ENCODE measurements at places on chromosomes 16 and 17. TPM values are rescaled to one million over a fixed set of nuclear protein-coding genes. Genes with fewer than 3 reads are reported as not detected.

Gene WWP2
- 26.8 TPM for total RNA-seq

Gene KRTAP9-2
- not detected for total RNA-seq

Gene SLC5A11
- total RNA-seq: not detected

Gene ANKFY1
- 64.6 TPM for total RNA-seq

Gene PROCA1
- total RNA-seq: under 0.01 TPM

Gene CDC27
- total RNA-seq: 86.2 TPM

Gene PAM16
- 54.7 TPM for total RNA-seq

Gene TNP2
- not detected for total RNA-seq

Gene MT1A
- total RNA-seq: not detected

Gene PRDM7
- total RNA-seq: not detected

Gene TANC2
- total RNA-seq: 126 TPM

Gene KCNJ16
- not detected for total RNA-seq

Gene SLC5A10
- 0.07 TPM for total RNA-seq

Gene TP53TG3D
- not detected for total RNA-seq

Gene CCL7
- not detected for total RNA-seq

Gene KRT36
- not detected for total RNA-seq

Gene PABPN1L
- not detected for total RNA-seq

Gene TENT4B
- total RNA-seq: 15.0 TPM

Gene LITAFD
- not detected for total RNA-seq

Gene RUNDC3A
- 3.4 TPM for total RNA-seq

Gene CFAP52
- total RNA-seq: 0.07 TPM

Gene KRTAP4-4
- not detected for total RNA-seq

Gene ZNF200
- 9.9 TPM for total RNA-seq

Gene HOXB1
- not detected for total RNA-seq

Gene PRR11
- 1.4 TPM for total RNA-seq

Gene PTX4
- not detected for total RNA-seq

Gene MMP25
- 0.34 TPM for total RNA-seq

Gene MMP28
- 31.8 TPM for total RNA-seq

Gene TNFRSF17
- not detected for total RNA-seq

Gene COG4
- total RNA-seq: 46.3 TPM

Gene PIEZO1
- 120 TPM for total RNA-seq

Gene TRAP1
- 121 TPM for total RNA-seq

Gene PMFBP1
- 0.68 TPM for total RNA-seq

Gene ITGAX
- not detected for total RNA-seq

Gene C17orf50
- not detected for total RNA-seq

Gene HBA1
- not detected for total RNA-seq

Gene XYLT1
- 2.4 TPM for total RNA-seq

Gene ITGB4
- 974 TPM for total RNA-seq

Gene ZNF276
- total RNA-seq: 29.0 TPM

Gene TNS4
- 91.8 TPM for total RNA-seq

Gene RAB37
- 0.28 TPM for total RNA-seq

Gene KRT14
- 1,560 TPM for total RNA-seq

Gene AHSP
- total RNA-seq: not detected

Gene CIITA
- 0.64 TPM for total RNA-seq

Gene TELO2
- 8.5 TPM for total RNA-seq

Gene OR2C1
- not detected for total RNA-seq

Gene SLC16A11
- total RNA-seq: 0.07 TPM

Gene CAPNS2
- total RNA-seq: 87.5 TPM

Gene CCDC200
- not detected for total RNA-seq

Gene ICAM2
- under 0.01 TPM for total RNA-seq

Gene PLCG2
- total RNA-seq: 10.6 TPM

Gene SNX11
- 18.8 TPM for total RNA-seq
